Fibroblast of villous mesenchyme (primary cell): ENCODE measurements at places on chromosomes 1 and 21. TPM values are rescaled to one million over a fixed set of nuclear protein-coding genes. Genes with fewer than 3 reads are reported as not detected.

- no peak for DNase-seq
Observed at GRCh38 chr1:17745479-17745955, 9.6 kb upstream of the ACTL8 start.

GRCh38 chr1:25765923-25766589 lies 33.9 kb upstream of the SELENON start:
- no peak for DNase-seq

- DNase-seq: no peak
Observed at GRCh38 chr1:202659974-202660373, 50.3 kb downstream of the SYT2 start.

DNA sequence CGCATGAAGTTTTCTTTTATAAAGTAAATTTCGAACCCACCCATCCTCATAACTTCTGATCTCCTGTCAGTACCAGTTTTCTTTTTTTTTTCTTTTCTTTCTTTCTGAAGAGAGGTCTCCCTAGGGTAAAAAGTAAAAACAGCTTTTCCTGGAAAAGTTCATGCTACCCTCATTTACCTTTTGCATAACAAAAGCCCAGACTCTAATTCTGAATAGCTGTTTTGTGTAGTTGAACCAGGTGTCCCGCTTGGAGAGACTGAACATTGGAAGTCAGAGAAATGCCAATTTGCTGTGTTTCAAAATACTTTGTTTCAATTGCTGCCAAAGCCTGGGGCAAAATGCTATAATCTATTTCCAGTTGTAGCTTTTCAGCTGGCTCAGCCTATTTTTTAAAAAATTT lies 113.7 kb upstream of the RUNX1 start:
- no peak for DNase-seq

The GRIK3 gene
- not detected in 2 replicates for total RNA-seq

DNA sequence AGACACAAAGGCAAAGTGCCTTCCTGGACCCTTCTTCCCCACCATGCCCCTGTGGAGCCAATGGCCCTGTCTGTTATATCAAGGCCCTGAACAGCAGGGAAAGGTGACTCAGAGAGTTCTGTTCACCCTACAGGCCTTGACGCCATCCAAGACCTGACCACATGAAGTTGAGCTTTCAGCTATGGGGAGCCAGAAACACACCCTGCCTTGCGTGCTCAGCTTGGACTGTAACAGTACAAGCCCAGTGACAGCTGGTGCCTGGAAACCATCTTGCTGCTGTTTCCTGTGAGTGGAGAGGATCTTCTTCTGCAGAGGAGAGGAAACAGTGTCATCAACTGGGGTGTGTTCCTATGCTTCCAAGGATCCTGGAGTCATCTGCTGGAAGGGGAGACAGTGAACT lies 165.0 kb upstream of the IRF2BP2 start:
- DNase-seq: peak; percentile 32

The PTCH2 gene
- under 0.01 and 0.32 TPM in 2 replicates for total RNA-seq

- peak; percentile 85 for DNase-seq
Observed at GRCh38 chr1:12594966-12595756, 22.8 kb downstream of the DHRS3 start.

GRCh38 chr21:25737421-25737820 lies 2.6 kb downstream of the GABPA start:
- DNase-seq: no peak

The UBL4B gene
- total RNA-seq: under 0.01 TPM in 1 of 2 replicates, not detected in the other

GRCh38 chr1:97108179-97108578 lies 386.6 kb downstream of the PTBP2 start:
- no peak for DNase-seq

GRCh38 chr1:210598135-210598652 lies 269.5 kb downstream of the HHAT start:
- DNase-seq: peak; percentile 92

The LENEP gene
- total RNA-seq: 0.32 and 0.43 TPM in 2 replicates

DNA sequence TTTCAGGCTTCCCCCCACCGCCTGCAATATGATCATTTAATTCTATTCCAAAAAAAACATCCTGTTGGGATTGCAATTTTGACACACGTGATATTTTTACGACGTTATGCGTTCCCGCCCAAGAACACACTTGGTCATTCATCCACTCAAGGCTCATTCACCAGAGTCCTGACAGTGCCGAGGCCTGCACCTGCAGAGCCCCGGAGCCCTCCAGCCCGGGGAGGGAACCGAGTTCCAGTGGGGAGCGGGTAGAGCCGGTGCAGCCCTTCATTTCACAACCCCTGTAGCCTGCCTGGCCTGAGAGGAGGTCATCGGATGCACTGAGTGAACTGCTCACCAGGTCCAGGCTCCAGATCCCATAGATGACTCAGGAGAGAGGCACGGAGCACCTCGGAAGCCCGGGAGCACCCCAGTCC lies 156.0 kb upstream of the BACE2 start:
- DNase-seq: no peak

DNA sequence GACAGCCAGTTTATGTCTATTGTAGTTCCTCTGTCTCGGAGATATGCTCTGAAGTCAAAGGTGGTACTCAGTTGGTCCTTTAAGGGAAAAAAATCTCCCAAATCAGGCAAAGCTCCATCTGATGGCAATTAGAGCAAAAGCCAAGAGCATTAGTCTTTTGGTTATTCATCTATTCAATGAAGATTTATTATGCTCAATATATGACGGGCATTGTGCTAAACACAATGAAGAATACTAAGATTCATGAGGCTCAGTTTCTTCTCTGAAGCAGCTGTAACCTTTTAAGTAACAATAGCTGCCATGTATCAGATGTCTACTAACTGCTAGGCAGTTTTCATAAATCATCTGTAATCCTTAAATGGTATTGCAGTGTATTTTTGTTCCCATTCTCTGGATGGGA lies 47.6 kb upstream of the MROH9 start:
- DNase-seq: no peak

The TNFRSF1B gene
- total RNA-seq: 8.7 and 25.9 TPM in 2 replicates

The NRDC gene
- total RNA-seq: 90.5 and 112 TPM in 2 replicates

- no peak for DNase-seq
Observed at GRCh38 chr1:56024155-56024554, 555.2 kb downstream of the PLPP3 start.

GRCh38 chr1:47411436-47411835 lies 4.6 kb upstream of the FOXE3 start:
- DNase-seq: no peak

DNA sequence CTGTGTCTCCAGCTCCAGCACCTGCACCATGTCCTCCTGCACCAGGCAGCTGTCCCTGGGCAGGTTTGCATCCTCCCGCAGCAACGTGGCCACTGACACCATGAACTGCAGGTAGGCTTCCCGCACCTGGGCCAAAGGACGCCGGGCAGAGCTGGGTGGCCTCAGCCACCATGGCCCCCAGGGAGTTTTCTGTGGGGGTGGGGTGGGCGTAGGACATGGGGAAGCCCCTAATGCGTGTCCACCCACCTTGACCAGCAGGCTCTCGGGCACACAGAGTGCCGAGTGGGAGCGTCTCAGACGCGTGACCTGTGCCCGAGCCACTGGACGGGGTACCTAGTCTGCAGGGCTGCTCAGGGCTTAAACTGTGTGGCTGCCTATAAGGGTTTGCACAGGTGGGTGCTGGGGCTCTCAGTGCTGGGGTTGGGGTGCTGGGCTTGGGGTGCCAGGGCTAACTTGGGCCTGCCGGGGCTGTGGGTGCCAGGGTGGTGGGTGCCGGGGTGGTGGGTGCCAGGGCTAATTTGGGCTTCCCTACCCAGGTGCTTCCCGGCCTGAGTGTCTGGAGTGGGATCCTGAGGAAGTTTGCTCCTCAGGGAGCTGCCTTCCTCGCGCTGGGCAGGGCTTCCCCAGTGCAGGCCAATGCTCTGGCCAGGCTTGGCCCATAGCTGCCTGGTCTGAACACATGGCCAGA lies 17.7 kb downstream of the PRXL2B start:
- DNase-seq: no peak

- no peak for DNase-seq
Observed at GRCh38 chr1:36773827-36774541, 260.3 kb downstream of the GRIK3 start.

GRCh38 chr1:215113776-215114153 lies 31.2 kb downstream of the KCNK2 start:
- DNase-seq: no peak

- DNase-seq: no peak
Observed at GRCh38 chr1:228076796-228077430, 5.6 kb upstream of the ARF1 start.

The FAM151A gene
- not detected in 2 replicates for total RNA-seq

GRCh38 chr1:43203859-43204258 lies 31.7 kb downstream of the CFAP57 start:
- DNase-seq: no peak

DNA sequence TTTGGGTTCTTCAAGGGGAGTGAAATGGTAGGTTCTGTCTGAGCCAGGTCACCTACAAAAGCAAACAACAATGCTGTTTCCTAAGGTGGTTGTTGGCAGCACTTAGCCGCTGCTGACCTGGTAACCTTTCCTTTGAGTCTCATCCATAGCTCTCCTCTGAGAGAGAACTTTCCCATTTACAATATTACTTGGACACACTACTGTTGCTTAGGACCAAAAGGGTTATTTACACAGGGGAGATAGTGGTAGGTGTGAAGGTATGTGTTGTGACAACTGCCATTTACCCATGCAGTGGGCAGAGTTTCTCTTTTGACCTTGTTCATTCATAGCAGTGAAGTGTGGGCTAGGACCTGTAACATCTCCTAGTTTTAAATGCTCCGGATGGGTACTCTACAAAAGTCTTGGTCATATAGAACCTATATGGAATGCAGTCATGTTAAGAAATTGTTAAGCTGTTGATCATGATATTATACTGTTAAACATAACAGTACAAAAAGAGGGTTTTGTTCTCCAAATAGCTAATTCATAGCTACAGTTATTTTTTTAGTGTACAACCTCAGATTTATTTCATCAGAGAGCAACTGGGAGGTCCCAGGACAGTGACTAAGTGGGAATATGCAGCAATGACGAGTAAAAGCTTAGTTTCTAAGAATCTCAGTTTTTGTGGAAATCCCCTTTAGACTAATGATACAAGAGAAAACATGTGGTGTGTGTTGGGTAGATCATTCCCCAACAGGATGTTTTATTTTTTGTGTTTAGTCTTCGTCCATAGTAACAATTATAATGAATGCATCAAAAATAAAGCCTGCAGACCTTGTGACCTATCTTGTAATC lies 219.7 kb downstream of the NFIA start:
- DNase-seq: peak; percentile 78

The EPS8L3 gene
- not detected in 2 replicates for total RNA-seq

The DCST1 gene
- not detected in 2 replicates for total RNA-seq

The NTMT2 gene
- not detected in 2 replicates for total RNA-seq

The HES3 gene
- not detected in 2 replicates for total RNA-seq

- no peak for DNase-seq
Observed at GRCh38 chr21:29290240-29290639, 8.5 kb upstream of the BACH1 start.

DNA sequence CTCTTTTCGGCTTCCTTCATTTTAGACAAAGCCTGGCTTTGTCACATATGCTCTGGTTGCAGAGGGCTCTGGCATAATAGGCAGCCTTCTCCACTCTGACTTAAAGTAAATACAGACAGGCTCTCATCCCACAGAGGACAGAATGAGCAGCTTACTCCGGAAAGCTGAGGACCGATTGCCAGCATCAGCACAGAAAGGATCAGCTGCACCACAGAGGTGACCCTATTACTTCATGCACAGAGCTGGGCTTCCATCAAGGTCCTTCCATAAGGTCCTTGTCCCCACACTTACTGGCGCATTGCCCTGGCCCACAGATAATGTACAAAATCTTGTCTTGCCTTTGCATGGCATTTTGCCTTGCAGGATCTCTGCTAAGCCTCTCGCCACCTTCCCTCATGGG lies 67.6 kb downstream of the SEC16B start:
- DNase-seq: no peak

The FAM72D gene
- 0.32 and 0.43 TPM in 2 replicates for total RNA-seq

The CD1C gene
- not detected in 2 replicates for total RNA-seq

DNA sequence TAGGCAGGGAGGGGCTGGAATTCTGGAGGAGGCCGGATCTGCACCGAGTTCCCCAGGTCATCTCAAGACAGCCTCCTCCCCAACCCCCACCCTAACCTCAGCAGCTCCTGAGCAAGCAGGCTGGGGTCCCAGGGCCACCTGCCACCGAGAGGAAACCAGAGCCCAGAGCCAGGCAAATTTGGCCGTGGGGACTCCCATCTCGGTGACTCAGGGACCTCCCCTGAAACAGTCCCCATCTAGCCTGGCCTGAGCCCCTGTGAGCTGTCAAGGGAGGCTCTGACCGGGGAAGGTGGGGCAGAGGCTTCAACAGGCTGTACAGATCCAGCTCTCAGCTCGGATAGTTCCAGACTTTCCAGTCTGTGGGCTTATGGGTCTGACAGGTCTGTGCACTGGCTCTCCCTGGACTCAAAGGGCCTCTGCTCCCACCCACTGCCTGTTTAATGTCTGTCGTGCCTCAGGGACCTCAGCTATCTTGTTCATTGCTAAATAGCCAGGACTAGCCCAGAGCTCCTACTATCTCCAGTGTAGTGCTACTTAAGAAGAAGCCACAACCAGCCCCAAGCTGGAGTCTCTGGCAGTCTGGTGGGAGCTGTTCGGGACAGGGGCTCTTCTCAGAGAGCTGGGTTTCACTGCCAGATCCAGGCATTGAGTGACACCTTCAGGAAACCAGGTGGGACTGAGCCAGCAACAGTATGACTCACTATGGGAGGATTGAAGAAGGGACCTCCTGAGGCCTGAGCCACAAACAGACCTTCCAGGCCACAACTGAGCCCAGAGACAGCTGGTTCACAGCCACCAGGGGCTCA lies 25.6 kb downstream of the MATN1 start:
- peak; percentile 6 for DNase-seq

The RHBDL2 gene
- 0.97 and 1.7 TPM in 2 replicates for total RNA-seq

- DNase-seq: no peak
Observed at GRCh38 chr1:59804301-59804700, 10.4 kb upstream of the HOOK1 start.

GRCh38 chr1:100606438-100606837 lies 68.5 kb downstream of the GPR88 start:
- DNase-seq: peak; percentile 79

GRCh38 chr1:47951026-47951425 lies 46.2 kb downstream of the TRABD2B start:
- DNase-seq: no peak

DNA sequence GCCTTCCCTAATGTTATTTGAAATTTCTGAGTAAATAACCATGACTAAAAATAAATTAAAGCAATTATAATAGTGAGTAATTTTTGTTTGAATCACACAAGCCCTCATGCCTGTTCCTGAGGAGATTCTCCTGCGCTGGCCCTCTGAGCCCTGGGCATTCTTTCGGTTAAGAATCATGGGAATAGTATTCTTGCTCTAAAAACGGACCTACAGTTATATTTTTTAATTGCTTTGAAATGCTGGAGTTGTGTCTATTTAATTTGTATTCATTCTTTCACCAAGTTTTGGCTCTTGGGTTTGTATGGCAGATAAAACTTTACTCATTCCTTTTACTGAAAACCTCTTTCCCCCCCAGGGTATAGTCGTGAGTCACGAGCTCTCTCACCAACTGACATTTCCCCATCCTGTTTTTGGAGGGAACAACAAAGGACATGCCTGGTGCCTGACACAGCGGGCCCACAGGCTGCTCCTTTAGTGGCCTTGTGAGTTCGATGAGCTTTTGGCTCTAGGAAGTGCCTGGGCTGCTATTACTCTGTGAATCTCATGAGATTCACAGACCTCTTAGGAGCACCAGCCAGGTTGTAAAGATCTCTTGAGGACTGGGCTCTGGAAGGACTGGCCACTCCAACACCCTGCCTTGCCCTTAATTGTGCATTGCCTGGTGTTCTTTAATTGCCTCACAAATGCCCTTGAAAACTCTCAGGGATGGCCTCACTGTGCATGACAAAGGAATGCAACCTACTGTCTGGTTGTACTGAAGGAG lies 58.6 kb downstream of the DDR2 start:
- DNase-seq: peak; percentile 85

The CLDN17 gene
- total RNA-seq: not detected in 2 replicates

- no peak for DNase-seq
Observed at GRCh38 chr1:40841602-40842001, 20.6 kb downstream of the CITED4 start.
